A549 treated with Hydrocortisone at 1 μM for 4 hours (cell line): ENCODE measurements at places on chromosomes 1 and 21. TPM values are rescaled to one million over a fixed set of nuclear protein-coding genes. Genes with fewer than 3 reads are reported as not detected.

ZNF326 gene
- 14.7 to 22.4 TPM (median 16.0 TPM) in 5 replicates for total RNA-seq

PCSK9 gene
- total RNA-seq: 2.2 to 3.5 TPM (median 2.8 TPM) in 5 replicates

ANGPTL7 gene
- total RNA-seq: not detected in 5 replicates

OPRD1 gene
- 0.02 to 0.07 TPM (median 0.03 TPM) in 4 of 5 replicates, not detected in the other for total RNA-seq

ARHGEF16 gene
- 4.5 to 5.4 TPM (median 5.1 TPM) in 5 replicates for total RNA-seq

BRDT gene
- not detected in 5 replicates for total RNA-seq

FAM110D gene
- 0.06 TPM in 4 of 5 replicates, not detected in the other for total RNA-seq

TAS1R1 gene
- not detected in 5 replicates for total RNA-seq

RSPO1 gene
- 0.08 to 0.36 TPM (median 0.13 TPM) in 5 replicates for total RNA-seq

CCDC30 gene
- 0.53 to 1.2 TPM (median 0.76 TPM) in 5 replicates for total RNA-seq

SERPINC1 gene
- total RNA-seq: 0.07 to 0.13 TPM (median 0.10 TPM) in 4 of 5 replicates, not detected in the other

KRTAP20-3 gene
- not detected in 5 replicates for total RNA-seq

PYHIN1 gene
- total RNA-seq: not detected in 5 replicates

ZMYND12 gene
- total RNA-seq: 0.21 to 0.46 TPM (median 0.40 TPM) in 5 replicates

SPATA45 gene
- not detected in 5 replicates for total RNA-seq

TSSK3 gene
- total RNA-seq: 0.10 to 0.17 TPM (median 0.15 TPM) in 3 of 5 replicates, not detected in the others

SMCP gene
- not detected in 5 replicates for total RNA-seq

TRABD2B gene
- total RNA-seq: 2.6 to 4.7 TPM (median 3.3 TPM) in 5 replicates

C1QB gene
- not detected in 5 replicates for total RNA-seq

VWA1 gene
- total RNA-seq: 4.1 to 15.8 TPM (median 12.9 TPM) in 5 replicates

FCRL1 gene
- total RNA-seq: not detected in 5 replicates

KLHL21 gene
- 16.5 to 23.1 TPM (median 19.2 TPM) in 5 replicates for total RNA-seq

PRRX1 gene
- total RNA-seq: 0.02 to 0.08 TPM in 2 of 5 replicates, not detected in the others

LENEP gene
- total RNA-seq: not detected in 5 replicates

GNL2 gene
- 49.6 to 67.9 TPM (median 52.4 TPM) in 5 replicates for total RNA-seq

CYB561D1 gene
- total RNA-seq: 4.3 to 4.8 TPM (median 4.6 TPM) in 5 replicates

KCNE2 gene
- total RNA-seq: not detected in 5 replicates

BRINP2 gene
- 0.13 to 0.32 TPM (median 0.15 TPM) in 5 replicates for total RNA-seq

RBM34 gene
- 62.0 to 77.3 TPM (median 71.8 TPM) in 5 replicates for total RNA-seq

SLC6A17 gene
- total RNA-seq: 4.7 to 6.0 TPM (median 5.2 TPM) in 5 replicates

PTGS2 gene
- total RNA-seq: 4.2 to 7.5 TPM (median 5.8 TPM) in 5 replicates

LEFTY1 gene
- 0.37 to 1.6 TPM (median 1.2 TPM) in 5 replicates for total RNA-seq

CD1B gene
- total RNA-seq: not detected in 5 replicates
